ENCODE measurements at places on chromosomes 2 and 18.
A peak's percentile ranks its signal among the peaks of the same experiment; 100 is the strongest.

DNA sequence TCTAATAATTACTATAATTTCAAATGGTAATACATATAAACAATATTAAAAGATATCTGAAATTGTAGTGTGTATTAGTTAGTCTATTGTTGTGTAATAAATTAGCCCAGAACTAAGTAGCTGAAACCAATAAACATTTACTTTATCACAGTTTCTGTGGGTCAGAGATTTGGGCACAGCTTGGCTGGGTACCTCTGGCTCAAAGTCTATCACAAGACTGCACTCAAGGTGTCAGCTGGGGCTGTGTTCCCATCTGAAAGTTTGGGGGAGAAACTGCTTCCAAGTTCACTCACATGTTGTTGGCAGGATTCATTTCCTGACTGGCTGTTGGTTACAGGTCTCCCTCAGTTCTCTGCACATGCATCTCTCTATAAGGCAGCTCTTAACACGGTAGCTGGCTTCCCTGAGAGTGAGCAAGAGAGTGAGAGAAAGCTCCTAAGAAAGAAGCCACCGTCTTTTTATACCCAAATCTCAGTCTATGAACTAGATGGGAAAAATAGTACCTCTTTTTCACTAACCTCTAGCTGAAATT lies 25.6 kb upstream of the WIPF1 start:
- H3K4me3 ChIP-seq, result no peak overlapping the region
- peaks cover 24% of the 10 kb centered on the region for H3K36me3 ChIP-seq
- DNase-seq, result no peak
- H3K4me1 ChIP-seq, result peaks cover 47% of the 10 kb centered on the region

DNA sequence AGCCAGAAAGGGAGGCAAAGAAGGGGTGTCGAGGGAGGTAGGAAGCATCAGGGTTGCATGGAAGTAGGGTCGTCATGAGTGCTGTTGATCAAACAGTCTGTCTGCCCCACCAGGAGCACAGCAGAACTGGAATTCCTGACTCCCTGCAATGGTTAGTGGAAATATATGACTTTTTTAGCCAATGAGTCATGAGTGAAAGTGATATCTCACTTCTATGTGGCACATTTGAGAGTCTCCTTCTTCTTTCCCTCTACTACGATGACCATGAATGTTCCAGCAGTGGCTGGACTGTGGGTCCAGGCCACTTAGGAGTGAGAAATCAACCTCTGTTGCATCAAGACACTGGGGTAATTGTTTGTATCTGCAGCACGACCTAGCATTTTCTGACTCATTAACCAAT lies 199.5 kb downstream of the TTC32 start:
- H3K4me1 ChIP-seq, result no peaks in the 10 kb centered on the region
- no peak for DNase-seq
- peaks cover 29% of the 10 kb centered on the region for H3K27me3 ChIP-seq
- H3K27ac ChIP-seq, result no peak overlapping the region
- H3K36me3 ChIP-seq, result peaks cover 1% of the 10 kb centered on the region

DNA sequence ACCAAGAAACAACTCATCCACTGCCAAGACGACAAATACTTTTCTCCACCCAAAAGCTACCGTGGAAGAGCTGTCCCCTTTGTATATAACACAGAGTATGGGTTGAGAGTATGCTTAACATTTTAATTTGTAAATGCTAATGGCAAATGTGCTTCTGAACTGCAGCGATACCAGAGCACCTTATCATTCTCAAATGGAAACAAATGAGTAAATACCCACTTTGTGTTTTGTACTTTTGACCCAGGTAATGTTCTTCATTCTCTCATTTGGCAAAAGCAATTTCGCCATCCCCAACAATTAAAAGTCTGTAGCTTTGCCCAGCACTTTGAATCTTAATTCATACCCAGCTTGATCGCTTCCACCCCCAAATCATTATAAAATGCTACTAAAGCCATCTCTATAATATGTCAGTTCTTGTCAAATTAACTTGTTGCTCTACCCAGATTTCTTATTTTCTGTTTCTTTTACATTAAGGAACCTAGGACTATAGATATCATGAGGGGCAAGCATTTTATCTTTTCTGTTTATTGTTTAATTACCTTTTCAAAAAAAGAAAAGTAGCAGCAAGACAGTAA lies 6.2 kb upstream of the POU3F3 start:
- H3K36me3 ChIP-seq, result peaks cover 5% of the 10 kb centered on the region
- no peak for DNase-seq

DNA sequence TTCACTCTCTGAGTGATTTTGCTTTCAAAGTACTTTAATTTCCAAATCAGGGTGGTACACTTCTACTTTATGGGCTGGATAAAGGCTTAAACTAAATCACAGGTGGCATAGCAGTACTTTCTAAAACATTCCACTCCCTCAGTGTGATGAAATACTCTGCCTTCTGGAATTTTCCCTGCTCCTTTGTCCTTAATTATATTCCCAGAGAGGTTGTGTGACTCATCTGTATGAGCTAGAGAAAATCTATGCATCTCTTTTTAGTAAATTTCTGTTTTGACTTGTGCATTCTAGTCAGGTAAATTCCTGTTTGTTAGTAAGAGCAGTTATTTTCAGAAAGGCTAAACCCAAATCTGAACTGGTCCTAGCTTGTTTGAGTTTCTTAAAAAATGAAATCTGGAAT lies 29.0 kb upstream of the PLA2R1 start:
- DNase-seq, result no peak
- H3K4me1 ChIP-seq, result no peaks in the 10 kb centered on the region
- peaks cover 35% of the 10 kb centered on the region for H3K27me3 ChIP-seq
- H3K36me3 ChIP-seq, result peaks cover 1% of the 10 kb centered on the region
- H3K4me3 ChIP-seq, result no peak overlapping the region
- no peak overlapping the region for H3K27ac ChIP-seq

- DNase-seq, result no peak
- H3K36me3 ChIP-seq, result no peaks in the 10 kb centered on the region
- no peaks in the 10 kb centered on the region for H3K4me1 ChIP-seq
- peaks cover 24% of the 10 kb centered on the region for H3K27me3 ChIP-seq
- H3K27ac ChIP-seq, result no peak overlapping the region
- H3K4me3 ChIP-seq, result no peak overlapping the region
Measured at GRCh38 chr2:237412988-237413776, 782 bp downstream of the COL6A3 start.

DNA sequence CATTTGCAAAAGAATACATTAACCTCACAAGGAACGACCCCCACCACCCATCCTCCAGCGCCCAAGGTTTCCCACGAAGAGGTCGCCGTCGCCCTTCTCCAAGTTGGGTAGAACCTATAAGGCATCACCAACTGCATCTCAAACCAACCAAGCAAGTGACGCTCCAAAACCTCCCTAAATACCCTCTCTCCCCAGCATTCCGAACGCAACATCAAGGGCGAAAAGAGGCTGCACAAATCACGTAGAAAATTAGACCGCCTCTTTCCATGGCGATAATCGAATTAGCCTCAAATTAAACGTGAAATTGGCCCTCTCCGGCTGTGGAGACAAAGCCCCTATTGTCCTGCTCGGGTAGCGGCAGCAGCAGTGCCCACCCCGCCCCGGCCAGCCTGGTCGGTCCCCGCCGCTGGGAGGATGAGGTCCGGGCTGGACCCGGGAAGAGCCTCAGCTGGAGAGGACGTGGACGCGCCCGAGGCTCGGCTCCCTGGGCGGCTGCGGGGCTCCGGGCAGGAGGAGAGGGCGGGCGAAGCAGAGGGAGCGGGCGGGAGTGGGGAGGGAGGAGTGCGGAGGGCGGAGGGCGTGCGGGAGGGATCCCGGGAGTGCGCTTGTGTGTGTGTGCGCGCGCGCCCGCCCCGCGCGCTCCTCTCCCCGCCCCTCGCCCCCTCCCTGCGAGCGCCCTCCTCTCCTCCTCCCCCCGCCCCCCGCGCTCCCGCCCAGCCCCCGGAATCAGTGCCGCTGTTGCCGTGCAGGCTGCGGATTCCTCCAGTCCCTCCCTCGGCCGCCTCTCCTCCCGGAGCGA lies at the start of gene SPTBN1:
Gene SPTBN1, plus strand, starts transcription at position 765 of the 799 bp plus-strand sequence. CDS start 70,092 bp downstream, outside the sequence.
- peaks cover 9% of the 10 kb centered on the region for H3K4me1 ChIP-seq
- DNase-seq, result no peak
- H3K27me3 ChIP-seq, result peaks cover 49% of the 10 kb centered on the region
- H3K27ac ChIP-seq, result no peak within 1 kb of the TSS
- peaks cover 3% of the 10 kb centered on the region for H3K36me3 ChIP-seq
- H3K4me3 ChIP-seq, result peak within 1 kb of the TSS; percentile 85

- H3K27ac ChIP-seq, result no peak overlapping the region
- no peak overlapping the region for H3K4me3 ChIP-seq
- DNase-seq, result no peak
- peaks cover 22% of the 10 kb centered on the region for H3K4me1 ChIP-seq
- peaks cover 28% of the 10 kb centered on the region for H3K36me3 ChIP-seq
Measured at GRCh38 chr2:176095421-176095820, 2.9 kb downstream of the HOXD13 start.

DNA sequence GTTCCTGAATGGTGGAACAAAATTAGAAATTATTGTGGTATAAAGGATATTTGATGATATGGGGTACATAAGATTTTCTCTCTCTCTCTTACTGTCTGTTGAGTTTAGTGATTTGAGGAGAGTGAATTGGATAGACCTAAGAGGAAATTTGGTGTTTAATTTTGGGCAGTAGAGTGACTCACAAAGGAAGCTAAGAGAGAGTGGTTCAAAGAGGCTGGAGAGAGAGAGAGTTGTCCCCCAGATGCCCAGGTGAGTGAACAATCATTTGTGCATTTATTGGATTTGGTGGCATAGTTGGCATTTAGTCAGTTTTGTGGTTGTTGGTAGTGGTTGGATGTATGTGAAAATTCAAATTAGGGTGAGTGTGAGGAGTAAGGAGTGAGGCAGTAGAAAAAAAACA lies 56.8 kb downstream of the GPD2 start:
- no peak for DNase-seq
- H3K36me3 ChIP-seq, result peaks cover 3% of the 10 kb centered on the region
- peaks cover 33% of the 10 kb centered on the region for H3K4me1 ChIP-seq

- H3K27me3 ChIP-seq, result no peaks in the 10 kb centered on the region
- peaks cover 6% of the 10 kb centered on the region for H3K36me3 ChIP-seq
- H3K4me1 ChIP-seq, result no peaks in the 10 kb centered on the region
- H3K4me3 ChIP-seq, result no peak overlapping the region
- no peak overlapping the region for H3K27ac ChIP-seq
Measured at GRCh38 chr2:33531549-33532059, 55.2 kb downstream of the RASGRP3 start.
